ENCODE measurements at places on chromosomes 4 and X.
A peak's percentile ranks its signal among the peaks of the same experiment; 100 is the strongest.

- no peak for DNase-seq
Measured at GRCh38 chr4:126087101-126087500, 772.3 kb downstream of the FAT4 start.

DNA sequence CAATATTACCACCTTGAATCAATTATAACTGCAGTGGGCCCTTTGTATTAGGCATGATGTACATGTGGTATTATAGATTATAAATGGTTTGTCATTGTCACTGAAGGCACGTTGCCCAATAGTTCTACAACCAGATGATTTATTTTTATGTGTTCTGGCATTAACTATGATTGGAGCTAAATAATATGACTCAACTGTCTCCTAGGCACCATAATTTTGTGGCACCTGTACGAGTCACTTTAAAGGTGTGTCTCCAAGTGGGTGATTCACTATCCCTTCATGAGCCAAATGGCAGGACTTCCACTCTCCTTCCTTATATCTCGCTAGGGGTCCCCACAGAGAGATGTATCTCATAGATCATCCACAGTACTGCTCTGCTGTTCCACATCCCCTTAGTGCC lies 6.1 kb upstream of the SMPX start:
- DNase-seq: no peak

- DNase-seq: no peak
Measured at GRCh38 chr4:156633847-156634246, 337.8 kb downstream of the PDGFC start.

GRCh38 chr4:184860018-184860779 lies 34.4 kb upstream of the ACSL1 start:
- DNase-seq: no peak

GRCh38 chr4:141914746-141915145 lies 278.4 kb downstream of the IL15 start:
- DNase-seq: no peak

DNA sequence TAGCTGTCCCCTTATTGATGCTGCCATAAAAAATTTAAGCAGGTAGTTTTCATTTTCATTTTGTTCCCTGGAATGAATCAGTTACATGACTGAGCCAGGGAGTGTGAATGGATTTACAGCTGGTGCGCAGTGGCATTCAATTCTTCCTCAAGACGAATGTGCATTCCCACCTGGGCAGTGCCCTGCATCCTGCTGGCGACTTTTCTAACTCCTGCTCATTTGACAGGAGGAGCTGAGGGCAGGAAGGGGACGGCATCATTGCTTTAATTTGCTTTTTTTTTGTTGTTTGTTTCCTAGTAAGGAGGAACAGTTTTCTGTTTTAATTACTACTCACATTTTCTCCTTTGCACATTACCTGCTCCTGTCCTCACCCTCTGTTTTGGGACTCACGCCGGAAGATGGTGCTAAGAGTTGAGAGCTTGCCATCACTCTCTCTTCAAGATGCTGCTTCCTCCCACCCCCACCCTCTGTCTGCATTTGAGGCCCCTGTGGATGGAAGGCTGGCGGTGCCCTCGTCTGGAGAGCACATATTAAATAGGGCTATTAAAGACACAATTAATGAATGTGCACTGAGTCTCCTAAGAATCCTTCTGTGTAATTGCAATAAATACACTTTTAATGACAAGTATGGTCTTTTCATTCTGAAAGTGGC lies 35.8 kb downstream of the PSAPL1 start:
- DNase-seq: peak; percentile 54

- DNase-seq: no peak
Measured at GRCh38 chr4:7526929-7527535, 92.3 kb upstream of the PSAPL1 start.

DNA sequence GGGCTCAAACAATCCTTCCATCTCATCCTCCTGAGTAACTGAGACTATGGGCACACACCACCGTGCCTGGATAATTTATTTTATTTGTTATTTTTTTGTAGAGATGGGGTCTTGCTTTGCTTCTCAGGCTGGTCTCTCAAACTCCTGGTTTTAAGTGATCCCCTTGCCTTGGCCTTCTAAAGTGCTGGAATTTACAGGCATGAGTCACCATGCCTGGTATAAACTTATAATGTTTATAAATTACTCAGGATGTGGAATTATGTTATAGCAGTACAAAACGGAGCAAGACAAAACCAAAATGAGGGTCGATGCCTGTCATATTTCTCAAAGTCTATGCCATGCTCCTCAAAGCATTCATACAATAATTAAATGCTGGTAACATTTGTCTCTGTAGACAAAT lies 29.8 kb upstream of the TEX13C start:
- no peak for DNase-seq

- no peak for DNase-seq
Measured at GRCh38 chr4:31051151-31051550, 331.0 kb downstream of the PCDH7 start.

DNA sequence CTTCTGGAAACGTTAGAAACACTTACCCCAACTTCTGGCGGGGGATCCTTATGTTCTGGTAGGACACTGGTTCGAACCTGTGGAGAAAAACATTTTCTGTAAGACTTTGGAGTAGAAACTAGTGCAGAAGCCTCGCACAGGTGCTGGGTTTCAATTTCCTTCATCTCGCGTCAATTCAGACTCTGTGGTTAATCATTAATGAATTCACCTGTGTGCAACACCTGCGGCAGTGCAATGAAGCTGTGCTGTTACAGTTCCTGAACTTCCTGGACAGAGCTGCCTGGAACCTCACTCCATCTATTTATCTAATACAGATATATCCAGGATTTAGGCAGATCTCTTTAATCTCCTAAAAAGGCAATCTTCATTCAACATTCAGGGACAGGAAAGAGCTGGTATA lies 531.4 kb downstream of the INPP4B start:
- no peak for DNase-seq

- DNase-seq: peak; percentile 40
Measured at GRCh38 chrX:119516157-119516702, 48.0 kb downstream of the SLC25A5 start.

DNA sequence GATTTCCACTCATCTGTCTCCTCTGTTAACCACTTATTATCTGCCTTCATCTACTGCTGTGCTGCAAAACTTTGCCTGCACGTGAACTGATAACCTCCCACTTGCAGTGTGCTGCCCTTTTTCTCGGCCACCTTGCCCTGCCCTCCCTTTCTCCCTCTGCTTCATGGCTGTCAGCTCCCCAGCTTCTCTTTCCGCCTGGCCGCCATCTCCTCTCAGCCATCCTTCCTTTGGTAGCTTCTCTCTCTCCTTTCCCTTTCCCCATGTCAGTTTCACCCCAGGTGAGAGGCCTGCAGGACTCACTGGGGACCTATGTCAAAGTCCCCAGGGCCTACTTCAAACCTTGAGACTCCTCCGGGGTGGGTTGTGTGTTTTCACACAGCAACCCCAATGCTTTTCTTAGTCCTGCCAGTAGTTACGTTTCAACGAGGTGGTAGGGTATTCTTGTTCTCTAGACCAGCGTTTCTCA lies 6.6 kb downstream of the MSL3 start:
- no peak for DNase-seq

- no peak for DNase-seq
Measured at GRCh38 chr4:182582245-182582644, 334.9 kb downstream of the DCTD start.

- no peak for DNase-seq
Measured at GRCh38 chrX:107659286-107659685, 31.0 kb downstream of the PRPS1 start.

- no peak for DNase-seq
Measured at GRCh38 chrX:149371986-149372385, 133.1 kb downstream of the IDS start.

Data from NCI-H1105 (cell line).